ENCODE measurements at places on chromosomes 7 and 10. TPM values are rescaled to one million over a fixed set of nuclear protein-coding genes. Genes with fewer than 3 reads are reported as not detected.

The SPDYE2 gene
- total RNA-seq = not detected

The STEAP4 gene
- 127 TPM for total RNA-seq

The STEAP1B gene
- total RNA-seq = not detected

The GPC2 gene
- 1.8 TPM for total RNA-seq

The AP1S1 gene
- 33.0 TPM for total RNA-seq

The AASS gene
- total RNA-seq = 47.2 TPM

The MPP7 gene
- total RNA-seq = 48.5 TPM

The COL17A1 gene
- total RNA-seq = 0.95 TPM

The ADCYAP1R1 gene
- 1.4 TPM for total RNA-seq

The FFAR4 gene
- not detected for total RNA-seq

The EFCAB10 gene
- not detected for total RNA-seq

The SPDYE5 gene
- total RNA-seq = not detected

The CREB5 gene
- 49.1 TPM for total RNA-seq

The NPY gene
- not detected for total RNA-seq

The ANKRD1 gene
- 6.6 TPM for total RNA-seq
